Jurkat, Clone E6-1 (cell line): ENCODE measurements at places on chromosomes 1 and 21.

GRCh38 chr1:221200464-221200863, 321.2 kb downstream of the HLX start:
- DNase-seq: no peak

DNA sequence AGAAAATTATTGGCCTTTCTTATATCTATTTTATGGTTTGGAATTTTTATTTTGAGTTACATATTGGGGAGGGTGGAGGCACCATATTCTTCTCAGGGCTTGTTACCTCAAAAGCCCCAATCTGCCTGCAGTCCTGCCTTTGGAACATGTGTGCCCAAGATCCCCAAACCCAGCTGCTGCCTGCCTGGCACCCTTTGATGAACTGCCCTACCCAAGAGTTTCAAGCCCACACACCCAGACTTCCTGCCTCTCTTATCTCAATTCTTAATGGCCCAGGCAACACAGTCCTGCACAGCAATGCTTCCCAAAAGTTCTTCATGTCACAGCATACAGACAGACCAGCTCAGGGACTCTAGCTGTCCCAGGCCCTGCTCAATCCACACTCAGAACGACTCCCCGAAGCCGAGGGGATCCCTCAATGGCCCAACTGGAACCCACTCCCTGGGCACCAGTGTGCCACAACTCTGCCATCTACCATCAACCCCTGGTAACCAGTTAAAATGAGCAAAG, 19.2 kb downstream of the OLFML2B start:
- DNase-seq: peak; percentile 77

GRCh38 chr1:207316622-207317391, 4.7 kb upstream of the CD55 start:
- no peak for DNase-seq

- no peak for DNase-seq
Observed at GRCh38 chr21:33051925-33052324, 18.0 kb upstream of the OLIG1 start.

DNA sequence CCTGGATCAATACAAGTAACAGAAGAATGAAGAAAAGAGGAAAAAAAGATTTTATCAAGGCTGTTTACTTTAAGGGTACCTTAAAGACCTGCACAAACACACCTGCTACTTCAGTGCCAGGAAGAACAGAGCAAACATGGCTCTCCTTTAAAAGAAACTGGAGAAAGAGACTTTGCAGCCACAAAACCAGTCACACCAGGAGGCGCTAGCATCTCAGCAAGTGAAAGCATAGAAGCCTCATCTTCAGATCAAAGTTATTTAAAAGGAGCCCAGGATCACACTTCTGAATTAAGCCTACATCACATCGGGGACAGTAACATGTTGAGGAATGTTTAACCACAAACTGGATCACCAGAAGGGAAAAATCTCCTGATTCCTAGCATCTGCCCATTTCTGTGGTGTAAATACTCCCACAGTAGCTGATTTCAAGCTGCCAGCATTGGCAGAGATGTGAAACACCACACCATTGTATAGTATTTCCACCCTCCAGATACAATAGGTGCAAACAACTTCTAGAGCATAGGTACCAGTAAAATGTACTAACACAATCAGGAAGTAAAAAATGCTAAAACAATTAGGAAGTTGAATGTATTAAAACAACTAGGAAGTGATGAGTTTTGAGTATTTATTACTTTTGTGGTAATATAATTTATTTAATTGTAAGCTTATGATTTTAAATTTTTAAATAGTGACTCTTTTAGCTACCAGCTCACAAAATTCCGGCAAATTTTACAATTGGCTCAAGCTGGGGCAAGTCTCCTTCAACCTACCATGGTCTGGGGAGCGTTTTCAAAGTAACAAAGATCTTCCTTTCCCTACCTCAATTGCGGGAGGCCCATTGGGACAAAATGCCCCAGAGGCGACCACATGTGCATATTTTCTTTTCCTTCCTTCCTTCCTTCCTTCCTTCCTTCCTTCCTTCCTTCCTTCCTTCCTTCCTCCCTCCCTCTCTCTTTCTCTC, 105.3 kb upstream of the CLDN14 start:
- DNase-seq: peak; percentile 32

DNA sequence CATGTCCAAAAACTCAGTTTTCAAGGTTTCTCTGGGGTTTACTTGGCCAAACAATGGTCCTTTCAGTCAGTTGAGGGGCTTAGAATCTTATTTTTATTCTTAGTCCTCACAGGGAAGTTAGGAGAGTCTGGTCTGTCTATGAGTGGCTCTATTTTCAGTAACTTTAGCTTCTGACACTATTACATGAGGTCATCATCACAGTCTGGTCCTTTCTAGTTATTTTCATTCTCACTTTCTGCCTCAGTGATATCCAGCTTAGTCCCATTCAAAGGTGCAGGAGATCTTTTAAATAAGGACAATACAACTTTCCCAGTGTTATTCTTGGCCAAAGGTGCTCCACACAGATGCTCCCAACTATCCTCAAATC, 30.0 kb upstream of the FGGY start:
- no peak for DNase-seq

- no peak for DNase-seq
Observed at GRCh38 chr1:63662056-63662836, 69.0 kb downstream of the PGM1 start.

- no peak for DNase-seq
Observed at GRCh38 chr1:25902462-25902861, 3.8 kb downstream of the STMN1 start.

DNA sequence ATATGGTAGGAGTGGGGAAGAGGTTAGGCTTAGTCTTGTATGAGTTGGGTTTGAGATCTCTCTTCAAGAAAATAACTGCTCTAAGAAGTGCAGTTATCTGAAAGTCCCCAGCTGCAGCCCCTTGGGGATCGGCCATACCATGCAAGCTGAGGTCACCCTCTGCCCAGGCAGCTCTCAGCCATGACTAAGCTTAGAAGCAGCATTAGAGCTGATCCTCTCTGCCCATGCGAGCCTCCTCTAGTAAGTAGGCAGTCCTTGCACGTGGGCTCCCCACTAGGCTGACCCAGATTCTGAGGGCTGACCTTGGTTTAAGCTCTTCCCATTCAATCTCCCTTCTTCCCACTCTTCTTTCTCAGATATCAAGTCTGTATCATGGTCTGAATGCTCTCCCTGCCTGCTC, 121.0 kb upstream of the UBE2U start:
- no peak for DNase-seq

- no peak for DNase-seq
Observed at GRCh38 chr21:35217504-35218060, 168.5 kb upstream of the RUNX1 start.

DNA sequence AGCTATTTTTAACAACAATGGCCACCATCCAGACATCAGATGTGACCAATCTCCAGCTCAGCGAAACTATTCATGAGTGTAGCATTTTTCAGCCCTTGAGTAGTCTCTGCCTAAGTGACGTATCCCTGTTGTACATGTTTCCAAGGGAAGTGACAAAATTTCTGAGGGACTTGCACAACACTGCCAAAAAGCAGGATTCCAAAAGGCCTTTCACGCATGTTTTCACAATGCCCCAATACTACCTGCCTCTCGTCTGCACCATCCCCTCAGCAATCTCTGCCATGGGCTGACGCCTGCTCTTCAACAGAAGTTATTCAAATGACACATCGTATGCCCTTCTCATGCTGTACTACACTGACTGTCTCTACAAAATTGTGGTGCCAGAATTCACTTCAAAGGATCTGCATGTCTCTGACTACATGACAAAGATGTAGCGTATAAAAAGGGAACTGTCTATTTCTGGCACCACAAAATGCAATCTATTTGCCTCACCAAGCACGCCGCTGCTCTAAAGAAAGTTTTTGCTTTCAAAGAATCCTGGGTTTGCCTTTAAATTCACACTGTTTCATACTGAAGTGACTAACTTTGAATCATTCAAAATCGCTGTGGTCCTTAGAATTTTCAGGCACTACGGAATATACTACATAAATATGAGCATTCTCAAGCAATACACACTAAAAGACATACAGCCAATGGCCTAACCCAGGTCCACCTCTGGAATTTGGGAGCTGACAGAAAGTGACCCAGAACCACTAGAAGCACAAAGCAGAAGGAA, 32.9 kb downstream of the JAK1 start:
- DNase-seq: no peak

DNA sequence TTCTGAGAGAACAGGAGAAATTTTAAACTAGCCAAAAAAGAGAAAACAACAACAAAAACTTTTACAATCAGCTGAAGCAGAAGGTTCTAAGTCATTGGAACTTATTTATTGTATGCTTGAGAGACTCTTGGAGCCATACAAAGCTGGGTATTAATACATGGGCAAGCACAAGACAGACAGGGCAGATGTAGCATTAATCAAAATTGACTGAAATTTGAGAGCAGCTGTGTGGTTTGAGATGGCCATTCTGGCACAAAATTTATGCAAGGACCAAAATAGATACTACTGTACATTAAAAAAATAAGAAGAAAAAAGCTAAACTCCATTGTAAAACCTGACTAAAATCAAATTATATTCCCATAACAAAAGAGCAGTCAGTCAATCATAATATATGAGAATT, 892.5 kb downstream of the PLA2G4A start:
- no peak for DNase-seq

- no peak for DNase-seq
Observed at GRCh38 chr1:229363723-229364122, 20.9 kb upstream of the CCSAP start.

DNA sequence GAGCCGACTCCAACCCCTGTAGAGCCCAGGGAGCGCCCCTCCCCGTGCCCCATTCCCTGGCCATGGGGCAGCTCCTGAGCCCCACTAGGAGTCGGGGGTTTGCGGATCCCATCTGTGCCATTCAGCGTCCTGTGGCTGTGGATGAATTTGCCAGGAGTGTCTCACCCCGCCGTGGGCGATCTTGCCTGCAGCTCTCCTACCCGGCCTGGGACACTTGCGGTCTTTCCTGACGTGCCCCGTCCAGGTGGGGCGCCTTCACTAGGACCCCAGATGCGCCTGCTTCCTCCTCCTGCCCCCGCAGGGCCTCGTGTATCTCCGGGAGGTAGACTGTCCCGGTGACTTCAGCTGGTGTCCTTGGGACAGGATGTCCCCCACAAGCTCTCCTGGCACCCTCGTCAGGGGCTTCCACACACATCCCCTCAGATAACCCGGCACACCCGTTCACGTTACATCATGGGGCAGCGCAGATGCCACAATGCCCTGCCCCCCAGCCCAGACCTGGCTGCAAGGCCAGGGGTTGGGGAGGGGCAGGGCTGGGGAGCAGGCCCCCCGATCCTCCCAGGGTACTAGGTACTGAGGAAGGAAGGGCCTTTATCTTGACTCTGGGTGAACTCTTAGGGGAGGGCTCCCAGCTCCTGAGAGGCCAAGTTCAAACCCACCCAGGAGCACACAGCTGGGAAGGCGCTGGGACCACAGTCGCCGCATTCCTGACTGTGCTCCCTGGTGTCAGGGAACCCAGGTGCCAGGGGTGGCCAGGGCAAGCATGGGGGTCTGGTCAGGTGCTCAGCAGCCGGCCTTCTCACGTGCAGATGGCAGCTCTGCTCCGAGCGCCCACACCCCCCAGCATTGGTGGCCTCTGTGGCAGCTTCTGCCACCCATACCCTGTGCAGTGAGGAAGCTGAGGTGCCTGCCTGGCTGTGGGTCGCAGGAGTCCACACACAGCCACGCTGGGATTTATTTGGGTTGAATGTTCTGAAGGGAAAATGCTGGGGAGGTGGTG, 53.4 kb upstream of the COL6A1 start:
- DNase-seq: no peak

GRCh38 chr21:32474179-32475059, 61.9 kb downstream of the EVA1C start:
- DNase-seq: no peak

- DNase-seq: no peak
Observed at GRCh38 chr1:101455166-101455565, 218.3 kb downstream of the S1PR1 start.
